ENCODE measurements at places on chromosomes 2 and 18. TPM values are rescaled to one million over a fixed set of nuclear protein-coding genes. Genes with fewer than 3 reads are reported as not detected.

DNA sequence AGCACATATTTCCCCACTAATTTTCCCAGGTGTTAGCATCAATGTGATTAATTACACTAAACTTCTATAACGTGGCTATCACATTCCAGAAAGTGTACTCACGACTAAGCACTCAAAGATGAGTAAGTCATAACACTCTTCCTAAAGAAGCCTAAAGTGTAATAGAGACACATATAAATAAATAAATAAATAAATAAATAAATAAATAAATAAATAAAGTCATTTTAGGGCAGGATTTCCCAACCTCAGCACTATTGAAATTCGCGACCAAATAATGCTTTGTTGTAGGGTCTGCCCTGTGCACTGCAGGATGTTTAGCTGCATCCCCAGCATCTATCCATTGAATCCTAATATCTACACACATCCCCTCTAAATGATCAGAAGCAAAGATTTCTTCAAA is 390.9 kb downstream of the CDH7 start:
- no peak for DNase-seq

DNA sequence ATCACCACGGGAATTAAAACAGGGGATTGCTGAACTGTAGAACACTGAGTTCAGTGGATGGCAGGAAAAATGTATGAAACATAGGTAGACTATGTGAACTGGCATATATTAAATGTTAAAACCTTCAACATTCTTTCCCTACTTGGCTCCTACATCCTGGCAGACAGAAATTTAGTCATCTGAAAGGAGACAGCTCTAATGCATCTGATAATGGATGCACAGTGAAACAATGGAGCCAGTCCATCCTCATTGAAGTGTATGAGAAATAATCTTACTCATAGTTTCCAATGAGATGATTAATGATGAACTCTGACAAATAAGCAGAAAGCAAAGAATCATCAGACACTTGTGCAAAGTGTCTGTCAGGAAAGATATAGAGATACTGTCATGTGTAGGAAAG is 1629.7 kb upstream of the TMEFF2 start:
- DNase-seq: no peak

DNA sequence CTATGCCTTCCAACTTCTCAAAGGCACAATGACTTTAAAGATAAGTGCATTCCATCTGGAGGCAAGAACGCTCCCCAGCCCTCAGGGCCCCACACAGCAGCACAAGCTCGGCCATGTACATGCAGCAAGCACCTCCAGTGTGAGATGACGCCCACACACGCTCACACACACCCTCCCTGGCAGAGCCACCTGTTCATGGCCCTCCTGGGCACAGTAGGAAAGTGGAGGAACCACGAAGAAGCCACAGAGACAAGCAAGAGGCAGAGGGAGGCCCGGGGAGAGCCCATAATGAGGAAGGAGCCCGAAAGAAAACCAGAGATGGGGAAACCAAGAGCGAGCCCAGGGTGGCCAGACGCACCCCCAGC is 21.7 kb downstream of the BIN1 start:
- DNase-seq: no peak

- DNase-seq: no peak
Measured at GRCh38 chr2:185828326-185828725, 89.7 kb downstream of the FSIP2 start.

DNA sequence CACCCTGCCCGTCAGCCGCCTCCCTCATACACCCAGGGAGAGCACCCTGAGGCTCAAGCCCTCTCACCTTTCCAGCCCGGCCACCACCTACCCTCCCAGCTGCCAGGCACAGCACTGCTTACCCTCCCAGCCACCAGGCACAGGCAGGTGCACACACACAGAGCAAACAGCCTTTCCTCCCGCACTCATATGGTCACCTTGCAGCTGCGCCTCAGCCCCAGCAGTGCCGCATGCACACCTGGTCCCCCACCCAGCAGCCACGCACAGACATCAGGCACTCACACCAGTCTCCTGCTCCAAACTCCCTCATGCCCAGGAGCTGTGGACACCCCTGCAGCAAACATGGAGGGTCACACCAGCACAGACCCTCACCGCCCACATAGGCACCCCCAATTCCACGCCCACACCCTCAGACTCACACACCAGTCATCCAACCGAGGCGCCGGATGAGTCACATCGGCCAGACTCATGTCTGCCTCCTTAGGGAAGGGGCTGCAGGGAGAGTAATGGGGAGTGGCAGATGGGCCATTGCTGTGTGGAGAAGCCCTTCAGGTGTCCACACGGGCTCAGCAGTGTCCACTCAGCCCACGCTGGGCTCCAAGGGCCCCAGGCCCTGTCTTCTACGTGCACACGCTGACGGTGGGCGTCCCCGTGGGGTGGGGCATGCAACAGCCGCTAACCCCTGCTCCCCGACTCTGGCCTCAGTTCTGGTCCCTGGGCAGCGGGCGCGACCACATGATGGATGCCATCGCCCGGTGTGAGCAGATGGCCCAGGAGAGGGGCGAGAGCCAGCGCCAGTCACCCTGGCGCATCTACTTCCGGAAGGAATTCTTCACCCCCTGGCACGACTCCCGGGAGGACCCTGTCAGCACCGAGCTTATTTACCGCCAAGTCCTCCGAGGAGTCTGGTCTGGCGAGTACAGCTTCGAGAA is 22.3 kb upstream of the GPR17 start:
- DNase-seq: no peak

DNA sequence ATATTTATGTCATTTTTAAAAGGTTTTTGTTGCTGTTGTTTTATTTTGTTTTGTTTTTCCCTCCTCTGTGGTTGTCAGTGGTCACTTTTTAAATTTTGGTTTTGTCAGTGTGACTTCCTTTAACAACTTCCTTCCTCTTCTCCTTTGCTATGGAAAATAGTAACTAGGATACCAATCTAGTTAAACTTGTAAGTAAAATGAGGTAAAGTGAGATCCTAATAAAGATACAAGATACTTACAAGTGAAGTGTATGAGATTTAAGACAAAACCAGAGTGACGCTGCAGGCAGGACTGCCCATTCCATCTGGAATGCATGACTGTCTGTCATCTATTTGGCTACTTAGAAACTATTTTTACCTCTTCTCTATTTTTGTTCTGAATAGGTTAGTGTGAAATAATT is 30.6 kb upstream of the CREB1 start:
- no peak for DNase-seq

- DNase-seq: no peak
Measured at GRCh38 chr2:96247009-96247408, 18.8 kb downstream of the TMEM127 start.

The C2orf81 gene
- polyA plus RNA-seq: 7.5 TPM

The MYCN gene
- 35.6 TPM for polyA plus RNA-seq

The SEC11C gene
- polyA plus RNA-seq: 70.4 TPM
